Activated T-cell treated with anti-CD3 and anti-CD28 coated beads for 48 hours (primary cell): ENCODE measurements at places on chromosomes 2 and 18.

DNA sequence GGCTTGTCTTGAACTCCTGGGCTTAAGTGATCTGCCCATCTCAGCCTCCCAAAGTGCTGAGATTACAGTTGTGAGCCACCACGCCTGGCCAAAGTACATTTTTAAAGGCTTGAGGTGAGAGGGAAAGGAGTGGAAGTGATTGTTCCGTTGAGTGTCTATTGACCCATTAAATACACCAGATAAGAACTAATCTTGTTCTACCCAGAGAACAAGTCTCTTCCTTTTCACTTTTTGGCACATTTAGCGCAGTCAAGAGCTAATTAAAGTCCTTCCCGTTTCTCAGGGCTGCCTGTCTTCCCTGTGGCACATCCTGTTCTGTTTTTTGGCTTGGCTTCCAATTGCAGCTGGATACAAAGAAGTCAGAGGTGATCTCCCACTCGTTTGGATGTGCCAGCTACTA lies 172.3 kb downstream of the ALPK2 start:
- DNase-seq: no peak

DNA sequence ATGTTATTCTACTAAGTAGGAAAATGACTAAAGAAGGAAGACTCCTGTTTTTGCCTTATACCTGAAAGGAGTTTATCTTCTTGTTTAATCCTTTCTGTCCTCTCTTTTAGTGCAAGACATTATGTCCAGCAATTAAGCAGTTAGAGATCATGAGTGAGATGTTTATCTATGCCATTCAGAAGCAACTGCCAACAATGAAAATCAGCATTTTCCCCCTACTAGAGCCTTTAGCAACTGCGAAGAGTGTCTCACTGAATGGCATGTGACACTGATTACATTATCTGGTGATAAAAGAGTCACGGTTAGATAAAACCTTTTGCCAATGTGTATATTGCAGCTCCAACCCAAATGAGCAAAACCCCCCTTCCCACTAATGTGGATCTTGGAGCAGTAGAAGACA lies 357.7 kb upstream of the SYT4 start:
- no peak for DNase-seq

DNA sequence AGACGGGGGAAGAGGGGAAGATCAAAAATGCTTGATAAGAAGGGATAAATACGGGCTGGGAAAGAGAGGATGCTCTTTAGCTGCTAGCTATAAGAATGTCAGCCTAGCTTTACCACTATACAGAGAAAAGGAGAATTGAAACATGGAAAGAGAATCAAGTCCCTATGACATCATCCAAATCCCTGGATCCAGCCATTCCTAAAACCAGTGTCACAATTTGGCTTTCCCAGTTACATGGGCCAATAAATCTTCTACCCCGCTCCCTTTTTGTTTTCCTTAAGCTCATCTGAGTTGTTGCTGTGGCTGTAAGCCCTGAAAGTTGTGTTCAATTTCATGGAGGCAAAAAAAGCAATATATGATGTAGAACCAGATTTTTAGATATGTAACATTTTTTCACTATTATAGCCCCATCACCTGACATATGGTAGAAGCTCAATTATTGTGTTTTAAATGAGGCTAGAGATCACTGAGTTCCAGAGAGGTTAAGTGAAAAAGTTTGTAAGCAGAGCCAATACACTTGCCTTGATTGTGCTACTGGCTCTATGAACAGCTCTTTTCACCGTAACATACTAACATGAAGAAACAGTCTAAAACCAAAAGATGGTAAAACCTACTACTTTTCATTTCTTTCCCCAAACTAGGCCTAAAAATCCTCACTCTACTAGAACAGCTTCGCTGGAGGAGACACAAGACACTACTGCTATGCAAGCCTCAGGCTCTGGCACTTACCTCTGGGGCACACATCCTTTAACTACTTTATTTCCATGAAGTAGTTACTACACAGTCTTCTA lies 4.3 kb downstream of the HNRNPLL start:
- DNase-seq: no peak

DNA sequence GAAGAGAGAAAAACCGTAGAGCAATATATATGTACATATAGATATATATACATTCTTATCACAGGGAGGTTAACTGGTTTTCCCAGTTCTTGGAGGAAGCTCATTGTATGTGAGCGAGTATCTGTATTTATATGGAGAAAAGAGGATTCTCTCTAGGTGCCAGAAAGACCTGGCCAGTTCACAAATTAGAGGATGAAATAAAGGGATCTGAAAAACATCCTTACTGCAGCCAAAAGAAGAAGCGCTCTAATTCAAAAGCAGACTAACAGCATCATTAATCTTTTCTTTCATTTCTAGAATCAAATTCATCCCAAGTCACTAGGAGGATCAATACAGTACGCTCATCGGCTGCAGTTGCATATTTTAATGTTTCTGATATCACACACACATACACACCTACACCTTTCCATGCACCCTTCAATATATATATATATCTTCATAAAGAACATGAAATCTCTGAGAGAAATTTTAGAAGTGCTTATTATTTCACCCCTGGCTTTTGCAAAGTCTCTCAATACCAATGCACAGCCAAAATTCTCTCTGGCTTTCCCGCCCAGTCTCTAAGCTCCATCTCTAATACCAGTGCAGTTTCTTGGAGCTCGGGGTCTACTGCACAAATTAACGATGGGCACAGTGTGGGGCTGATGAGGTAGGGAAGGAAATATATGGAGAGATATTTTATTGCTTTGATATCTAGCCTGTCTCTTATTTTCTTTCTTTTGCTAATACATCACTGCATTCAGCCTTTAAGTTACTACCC lies 731 bp downstream of the NRXN1 start:
- no peak for DNase-seq

- DNase-seq: no peak
Measured at GRCh38 chr2:72576861-72577260, 249.0 kb downstream of the EXOC6B start.

GRCh38 chr2:24832931-24833701 lies 39.9 kb downstream of the CENPO start:
- no peak for DNase-seq

GRCh38 chr2:862731-863466 lies 87.8 kb upstream of the SNTG2 start:
- DNase-seq: no peak

- no peak for DNase-seq
Measured at GRCh38 chr18:523561-523960, 23.1 kb upstream of the COLEC12 start.
